Aorta (tissue), 5 donors: ENCODE measurements at places on chromosomes 4 and X. TPM values are rescaled to one million over a fixed set of nuclear protein-coding genes. Genes with fewer than 3 reads are reported as not detected.

DNA sequence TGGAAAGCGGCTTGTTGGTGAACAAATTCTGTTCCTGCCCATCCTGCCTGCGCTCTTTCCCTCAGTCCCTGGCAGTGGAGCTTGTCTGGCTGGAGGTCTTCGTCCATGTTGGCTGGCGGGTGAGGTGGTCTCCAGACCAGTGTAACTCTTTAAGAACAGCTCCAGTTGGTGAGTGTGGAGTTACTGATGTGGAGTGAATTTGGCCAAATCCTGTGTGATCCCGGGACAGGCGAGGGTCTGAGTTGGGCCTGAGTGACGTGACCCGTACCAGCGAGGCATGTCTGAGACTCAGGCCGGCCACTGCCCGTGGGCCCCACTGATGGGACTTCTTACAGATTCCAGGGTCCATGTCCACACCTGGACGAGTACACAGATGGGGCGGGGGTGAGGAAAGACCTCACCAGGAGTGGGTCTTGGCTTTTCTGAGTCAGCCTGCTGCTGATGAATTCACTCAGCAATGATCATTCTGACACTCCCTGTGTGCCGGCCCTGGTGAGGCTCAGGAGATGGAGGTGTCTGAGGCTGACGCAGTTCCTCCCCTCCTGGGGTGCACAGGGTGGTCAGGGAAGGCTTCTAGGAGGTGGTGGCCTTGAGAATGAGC lies 45.5 kb downstream of the PSAPL1 start:
- H3K4me1 ChIP-seq, result no peaks in the 10 kb centered on the region
- no peak overlapping the region for H3K27ac ChIP-seq
- no peaks in the 10 kb centered on the region for H3K36me3 ChIP-seq
- no peak overlapping the region for H3K4me3 ChIP-seq
- peak; percentile 55 for DNase-seq

DNA sequence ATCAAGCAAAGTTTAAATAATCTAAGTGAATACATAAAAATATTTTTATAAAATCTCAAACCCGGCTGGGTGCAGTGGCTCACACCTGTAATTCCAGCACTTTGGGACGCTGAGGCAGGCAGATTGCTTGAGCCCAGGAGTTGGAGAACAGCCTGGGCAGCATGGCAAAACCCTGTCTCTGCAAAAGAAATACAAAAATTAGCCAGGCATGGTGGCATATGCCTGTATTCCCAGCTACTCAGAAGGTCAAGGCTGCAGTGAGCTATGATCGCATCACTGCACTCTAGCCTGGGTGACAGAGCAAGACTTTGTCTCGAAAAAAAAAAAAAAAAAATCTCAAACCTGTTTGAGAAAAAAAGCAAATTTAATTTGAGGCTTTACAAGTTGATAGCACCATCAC lies 96.9 kb upstream of the GPR34 start:
- no peak for DNase-seq
- no peak overlapping the region for H3K4me3 ChIP-seq
- no peak overlapping the region for H3K27ac ChIP-seq
- no peaks in the 10 kb centered on the region for H3K36me3 ChIP-seq
- no peaks in the 10 kb centered on the region for H3K4me1 ChIP-seq

- no peak for DNase-seq
- H3K4me1 ChIP-seq, result peaks cover 2% of the 10 kb centered on the region
- no peaks in the 10 kb centered on the region for H3K36me3 ChIP-seq
- H3K4me3 ChIP-seq, result no peak overlapping the region
- H3K27ac ChIP-seq, result no peak overlapping the region
- H3K27me3 ChIP-seq, result no peaks in the 10 kb centered on the region
These were observed 120.1 kb downstream of the NHS start for GRCh38 chrX:17495052-17495451.

GRCh38 chrX:9676306-9676705 lies 89.3 kb downstream of the GPR143 start:
- no peaks in the 10 kb centered on the region for H3K36me3 ChIP-seq
- no peak overlapping the region for H3K4me3 ChIP-seq

GRCh38 chr4:38366997-38367396 lies 297.0 kb upstream of the KLF3 start:
- no peak for DNase-seq
- H3K4me1 ChIP-seq, result peaks cover 13% of the 10 kb centered on the region
- no peak overlapping the region for H3K4me3 ChIP-seq
- no peaks in the 10 kb centered on the region for H3K27me3 ChIP-seq

DNA sequence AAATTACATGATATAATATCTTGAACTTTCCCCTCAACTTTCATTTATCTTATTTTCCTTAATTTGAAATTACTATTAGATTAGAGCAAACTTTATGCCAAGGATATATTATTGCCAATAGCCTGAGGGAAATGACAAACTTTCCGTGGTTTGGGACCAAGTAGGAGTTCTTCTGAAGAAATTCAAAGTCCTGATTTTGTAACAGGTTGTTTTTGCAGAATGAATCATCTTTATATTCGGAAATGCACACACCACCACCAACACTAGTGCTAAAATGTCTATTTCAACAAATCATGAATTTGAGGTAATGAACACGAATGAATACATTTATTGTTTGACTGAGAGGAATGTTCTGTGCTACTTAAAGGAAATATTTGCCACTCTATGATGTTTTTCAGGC lies 226.7 kb downstream of the GRIA2 start:
- H3K27me3 ChIP-seq, result no peaks in the 10 kb centered on the region
- H3K4me1 ChIP-seq, result no peaks in the 10 kb centered on the region
- no peak overlapping the region for H3K27ac ChIP-seq
- no peak for DNase-seq
- H3K4me3 ChIP-seq, result no peak overlapping the region

- no peak overlapping the region for H3K27ac ChIP-seq
- no peaks in the 10 kb centered on the region for H3K4me1 ChIP-seq
- H3K4me3 ChIP-seq, result no peak overlapping the region
- DNase-seq, result no peak
These were observed 108.7 kb downstream of the ANAPC10 start for GRCh38 chr4:144989306-144989705.

DNA sequence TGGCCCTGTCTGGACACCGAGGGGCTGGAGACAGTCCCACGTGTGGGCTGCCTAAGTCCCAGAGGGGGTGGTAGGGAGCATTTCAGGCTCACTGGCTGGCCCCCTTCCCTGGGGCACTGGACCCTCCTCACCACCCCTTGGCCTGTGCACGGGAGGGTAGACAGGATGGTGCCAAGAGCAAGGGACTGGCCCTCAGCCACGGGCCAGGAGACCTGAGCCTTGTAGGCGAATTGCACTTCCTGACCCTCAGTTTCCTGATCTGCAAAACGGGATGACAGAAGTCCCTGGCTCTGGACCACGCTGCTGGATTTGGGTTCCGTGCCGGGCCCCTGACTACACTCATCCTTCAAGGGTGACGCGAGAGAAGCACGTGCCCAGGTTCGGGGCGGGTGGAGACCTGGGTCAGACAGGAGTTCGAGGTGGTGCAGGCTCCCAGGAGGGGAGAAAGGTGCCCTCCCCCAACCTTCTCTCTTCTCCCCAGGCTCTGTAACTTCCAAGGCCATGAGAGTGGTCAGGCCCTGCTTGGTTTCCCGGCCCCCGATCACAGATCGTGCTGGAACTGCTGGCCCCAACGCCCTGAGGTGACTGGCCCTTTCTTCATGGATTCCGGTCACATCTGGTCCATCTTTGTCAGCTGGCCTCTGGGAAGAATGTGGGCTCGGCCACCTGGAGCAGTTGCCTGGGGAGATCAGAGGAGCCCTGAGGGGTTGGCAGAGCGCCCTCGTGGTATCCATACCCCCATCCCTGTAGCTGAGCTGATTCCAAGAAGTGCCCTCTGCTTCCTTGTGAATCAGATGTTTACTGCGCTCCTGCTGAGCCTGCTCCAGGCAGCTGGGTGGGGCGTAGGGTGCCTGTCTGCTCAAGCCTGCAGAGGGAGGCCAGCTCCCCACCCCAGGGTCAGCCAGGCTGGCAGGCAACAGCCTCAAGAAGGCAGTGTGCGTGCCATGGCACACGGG lies 3.3 kb downstream of the SH3BP2 start:
- no peaks in the 10 kb centered on the region for H3K4me1 ChIP-seq
- no peaks in the 10 kb centered on the region for H3K36me3 ChIP-seq
- DNase-seq, result peak; percentile 79

DNA sequence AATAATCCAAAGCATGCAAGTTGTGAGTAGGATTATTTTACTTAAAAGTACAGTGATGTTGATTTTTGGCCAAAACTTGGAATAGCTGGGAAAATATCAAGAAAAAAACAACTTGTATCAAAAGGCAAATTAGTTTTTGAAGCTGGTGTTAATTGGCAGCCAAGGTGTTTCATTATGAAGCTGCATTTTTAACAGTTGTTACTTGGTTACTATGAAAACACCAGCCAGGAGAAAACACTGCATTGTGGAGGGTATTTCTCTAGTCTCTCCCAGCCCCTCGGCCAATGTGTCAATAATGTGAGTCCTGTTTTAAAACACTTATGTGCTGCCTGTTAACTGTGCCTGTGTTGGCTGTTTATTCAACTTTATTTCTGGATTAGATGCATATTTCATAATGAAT lies 733.4 kb downstream of the ADGRL3 start:
- H3K27ac ChIP-seq, result no peak overlapping the region
- H3K27me3 ChIP-seq, result no peaks in the 10 kb centered on the region
- H3K36me3 ChIP-seq, result no peaks in the 10 kb centered on the region
- no peaks in the 10 kb centered on the region for H3K4me1 ChIP-seq

- H3K4me3 ChIP-seq, result no peak overlapping the region
- H3K27me3 ChIP-seq, result no peaks in the 10 kb centered on the region
- no peak overlapping the region for H3K27ac ChIP-seq
These were observed 212.7 kb upstream of the BCOR start for GRCh38 chrX:40310447-40310846.

DNA sequence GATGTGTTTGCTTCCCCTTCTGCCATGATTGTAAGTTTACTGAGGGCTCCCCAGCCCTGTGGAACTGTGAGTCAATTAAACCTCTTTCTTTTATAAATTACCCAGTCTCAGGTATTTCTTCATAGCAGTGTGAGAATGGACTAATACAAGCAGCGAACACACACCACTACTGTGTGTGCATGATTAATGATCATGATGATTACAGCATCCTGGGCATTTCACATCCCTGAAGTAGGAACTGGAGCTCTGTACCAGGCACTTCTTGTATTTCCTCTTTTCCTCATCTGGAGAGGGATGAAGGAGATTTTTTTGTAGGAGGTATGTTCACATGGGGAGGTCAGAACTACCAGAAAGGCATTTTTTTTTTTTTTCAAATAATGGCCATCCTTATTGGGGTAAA lies 60.8 kb downstream of the PPM1K start:
- no peak for DNase-seq
- peaks cover 3% of the 10 kb centered on the region for H3K4me1 ChIP-seq
- no peaks in the 10 kb centered on the region for H3K36me3 ChIP-seq
- H3K27me3 ChIP-seq, result no peaks in the 10 kb centered on the region

DNA sequence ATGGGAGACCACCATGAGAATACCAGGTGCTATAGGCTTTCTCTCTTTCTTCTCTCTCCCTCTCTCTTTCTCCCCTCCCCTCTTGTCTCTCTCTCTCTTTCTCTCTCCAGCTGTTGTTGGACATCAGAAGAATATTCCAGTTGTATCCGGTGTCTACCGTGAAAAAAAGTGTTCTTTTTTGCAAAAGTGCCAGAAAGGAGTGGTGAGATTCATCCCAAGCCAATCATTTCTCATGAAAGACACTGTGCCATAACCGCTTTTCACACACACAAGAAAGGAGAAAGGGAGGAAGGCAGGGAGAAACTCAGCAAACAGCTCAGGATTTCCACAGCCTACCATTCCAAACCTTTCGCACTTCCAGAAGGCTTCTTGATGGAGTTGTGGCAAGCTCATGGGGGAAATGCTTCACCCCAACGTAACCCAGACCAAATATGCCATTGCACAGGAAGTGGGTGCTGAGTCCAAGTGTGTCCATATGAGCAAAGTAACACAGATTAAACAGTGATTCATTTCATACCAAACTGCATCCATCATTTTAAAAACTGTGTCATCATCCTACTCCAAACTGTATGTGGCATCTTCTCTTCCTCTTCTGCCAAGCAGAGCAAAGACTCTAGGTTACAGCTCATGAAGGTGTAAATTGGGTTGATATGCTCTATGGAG lies 224.0 kb downstream of the APBB2 start:
- no peak for DNase-seq
- no peak overlapping the region for H3K27ac ChIP-seq
- no peaks in the 10 kb centered on the region for H3K36me3 ChIP-seq

DNA sequence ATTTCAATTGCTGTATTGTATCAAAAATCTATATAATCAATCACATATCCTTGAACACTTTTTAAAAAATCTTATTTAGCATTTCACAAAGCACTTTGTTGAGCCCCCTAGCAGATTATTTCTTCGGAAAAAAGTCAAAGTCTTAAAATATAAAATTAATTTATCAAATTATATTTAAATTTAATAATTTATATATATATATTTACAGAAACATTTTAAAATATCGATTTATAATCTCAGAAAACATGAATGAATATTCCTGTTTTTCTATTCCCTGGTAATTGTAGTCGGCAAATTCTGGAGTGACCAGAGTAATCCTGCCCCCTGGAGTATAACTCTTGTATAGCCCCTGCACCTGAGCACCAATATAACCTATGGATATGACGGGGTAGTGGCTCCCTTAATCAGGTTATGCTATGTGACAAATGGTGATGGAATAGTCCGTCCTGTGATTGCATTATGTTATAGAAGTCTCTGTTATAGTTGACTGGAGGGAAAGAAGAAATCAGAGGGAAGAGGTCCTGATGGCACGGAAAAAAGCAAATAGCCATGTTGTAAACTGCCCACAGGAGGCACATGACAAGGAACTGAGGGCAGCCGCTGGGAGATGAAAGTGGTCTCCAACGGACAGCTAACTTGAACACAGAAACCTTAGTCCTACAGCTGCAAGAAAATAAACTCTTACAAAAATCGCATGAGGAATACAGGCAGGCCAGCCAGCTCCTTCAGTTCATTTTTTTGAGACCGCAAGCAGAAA lies 1092.3 kb downstream of the ARAP2 start:
- no peaks in the 10 kb centered on the region for H3K4me1 ChIP-seq
- no peak for DNase-seq
- H3K27me3 ChIP-seq, result no peaks in the 10 kb centered on the region
- H3K36me3 ChIP-seq, result no peaks in the 10 kb centered on the region
- H3K4me3 ChIP-seq, result no peak overlapping the region

DNA sequence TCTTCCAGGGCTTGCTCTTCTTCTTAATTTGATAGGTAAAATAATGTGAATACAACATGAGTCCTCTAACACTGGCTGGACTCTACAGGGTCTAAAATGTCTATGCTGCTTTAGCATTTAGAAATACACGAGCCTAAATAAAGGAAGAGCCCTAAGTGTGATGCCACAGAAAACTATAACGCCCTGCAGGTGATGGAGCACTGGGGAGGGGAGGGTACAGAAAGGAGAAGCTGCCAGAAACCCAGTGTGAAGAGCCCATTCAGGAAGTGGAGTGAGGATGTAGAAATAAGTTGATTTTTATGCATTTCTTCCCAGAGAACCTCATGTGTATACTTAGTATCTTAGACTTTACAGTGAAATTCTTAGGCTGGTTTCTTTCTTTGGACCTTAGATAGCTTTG lies 83.4 kb downstream of the TNIP2 start:
- no peaks in the 10 kb centered on the region for H3K4me1 ChIP-seq
- no peak for DNase-seq
- no peak overlapping the region for H3K27ac ChIP-seq
- peaks cover 6% of the 10 kb centered on the region for H3K36me3 ChIP-seq
- H3K27me3 ChIP-seq, result no peaks in the 10 kb centered on the region

STATH gene
- total RNA-seq, result not detected

ETFDH gene
- 23.8 TPM for total RNA-seq

CENPVL2 gene
- total RNA-seq, result not detected

GLUD2 gene
- total RNA-seq, result 1.6 TPM

ARHGEF6 gene
- total RNA-seq, result 24.3 TPM

SSX3 gene
- not detected for total RNA-seq

RGN gene
- 10.3 TPM for total RNA-seq

ELOVL6 gene
- 3.9 TPM for total RNA-seq

PNMA3 gene
- 0.57 TPM for total RNA-seq

KIT gene
- 9.6 TPM for total RNA-seq
